Right kidney (tissue), 9 donors: ENCODE measurements at places on chromosomes 13 and 19.
A peak's percentile ranks its signal among the peaks of the same experiment; 100 is the strongest.

DNA sequence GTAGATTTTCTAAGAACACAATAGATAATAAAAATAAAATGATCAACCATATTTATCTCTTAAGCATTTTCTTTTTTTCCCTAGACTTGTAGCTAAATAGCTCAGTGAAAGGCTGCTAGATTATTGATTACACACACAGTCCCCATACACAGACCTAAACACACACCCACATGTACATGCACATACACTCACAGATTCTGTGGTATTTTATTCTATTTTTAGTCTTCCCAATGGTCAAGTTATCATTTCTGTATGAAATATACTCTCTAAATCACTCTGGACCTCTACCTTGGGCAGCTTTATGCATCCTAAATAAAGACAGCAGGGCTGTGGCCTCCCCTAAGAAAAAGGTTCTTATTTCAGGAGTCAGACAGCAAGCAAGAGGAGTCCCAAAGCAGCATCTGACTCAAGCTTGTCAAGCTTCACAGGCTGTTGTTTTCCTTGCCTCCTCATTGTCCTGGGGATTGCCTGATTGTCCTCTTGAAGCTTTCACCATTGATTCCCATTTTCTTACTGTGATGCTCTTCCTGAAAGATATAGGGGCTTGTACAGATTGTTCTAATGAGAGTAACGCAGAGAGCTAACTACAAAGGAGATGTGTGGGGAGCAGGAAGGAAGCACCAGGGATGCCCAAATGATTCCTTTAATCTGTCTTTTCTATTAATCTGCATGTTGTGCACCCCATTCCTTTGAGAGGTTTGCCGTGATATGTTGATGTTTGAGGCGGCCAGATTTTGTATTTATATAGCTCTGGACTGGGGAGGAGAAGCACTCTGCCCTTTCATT is 986.5 kb downstream of the PCDH17 start:
- DNase-seq: no peak

- peak; percentile 51 for DNase-seq
Measured at GRCh38 chr19:47110521-47111005, 3.0 kb downstream of the ZC3H4 start.

GRCh38 chr13:27917121-27917947 is 2.5 kb upstream of the PDX1 start:
- DNase-seq: peak; percentile 60

GRCh38 chr13:96460609-96461008 is 370.7 kb downstream of the HS6ST3 start:
- no peak for DNase-seq
